ENCODE measurements at places on chromosomes 5 and 9.

DNA sequence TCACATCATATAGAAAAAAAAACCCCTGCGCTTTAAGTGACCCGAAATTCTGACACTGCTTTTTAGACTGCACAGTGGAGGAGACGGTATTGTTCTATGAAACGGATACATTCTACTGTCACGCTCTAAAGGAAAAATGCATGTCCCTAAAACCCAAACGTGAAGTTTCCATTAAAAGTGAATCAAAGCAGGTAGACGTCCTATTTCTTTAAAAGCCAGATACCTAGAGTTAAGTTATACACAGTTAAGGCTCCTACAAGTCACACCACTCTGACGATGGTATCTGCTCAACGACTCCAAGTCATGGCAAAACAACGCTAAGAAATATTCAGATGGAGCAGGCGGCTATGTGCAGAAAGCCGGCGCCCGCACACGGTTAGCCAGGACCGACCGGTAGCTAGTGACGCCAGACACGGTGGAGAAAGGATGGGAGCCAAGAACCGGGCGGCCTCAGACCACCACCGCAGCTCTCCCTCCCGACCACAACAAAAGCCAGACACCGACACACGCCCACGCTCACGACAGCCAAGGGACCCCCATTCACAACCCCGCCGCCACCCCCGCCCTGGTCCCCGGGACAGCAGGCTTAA, 734 bp downstream of the SKP1 start:
- no peak for DNase-seq

GRCh38 chr9:89881431-89881830, 276.6 kb downstream of the GADD45G start:
- DNase-seq = no peak

DNA sequence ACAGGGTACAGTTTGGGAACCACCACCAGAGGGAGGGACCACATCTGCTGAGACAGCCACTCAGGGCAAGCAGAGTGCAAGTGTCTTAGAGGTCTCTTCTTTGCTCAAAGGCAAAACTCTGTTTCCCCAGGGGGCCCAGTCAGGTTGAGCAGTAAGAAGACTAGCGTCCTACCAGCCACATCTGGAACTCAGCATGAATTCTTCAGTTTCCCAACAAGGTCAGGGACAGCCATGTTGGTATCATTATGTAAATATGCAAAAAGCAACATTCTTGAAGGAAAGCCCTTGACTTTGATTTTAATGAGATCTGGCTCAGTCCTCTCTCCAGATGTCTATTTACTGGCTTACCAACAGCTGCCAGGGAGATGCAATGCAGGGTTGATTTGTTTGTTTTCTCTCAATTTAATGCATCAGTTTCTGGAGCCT, 46.7 kb downstream of the TGFBI start:
- DNase-seq = peak; percentile 69

DNA sequence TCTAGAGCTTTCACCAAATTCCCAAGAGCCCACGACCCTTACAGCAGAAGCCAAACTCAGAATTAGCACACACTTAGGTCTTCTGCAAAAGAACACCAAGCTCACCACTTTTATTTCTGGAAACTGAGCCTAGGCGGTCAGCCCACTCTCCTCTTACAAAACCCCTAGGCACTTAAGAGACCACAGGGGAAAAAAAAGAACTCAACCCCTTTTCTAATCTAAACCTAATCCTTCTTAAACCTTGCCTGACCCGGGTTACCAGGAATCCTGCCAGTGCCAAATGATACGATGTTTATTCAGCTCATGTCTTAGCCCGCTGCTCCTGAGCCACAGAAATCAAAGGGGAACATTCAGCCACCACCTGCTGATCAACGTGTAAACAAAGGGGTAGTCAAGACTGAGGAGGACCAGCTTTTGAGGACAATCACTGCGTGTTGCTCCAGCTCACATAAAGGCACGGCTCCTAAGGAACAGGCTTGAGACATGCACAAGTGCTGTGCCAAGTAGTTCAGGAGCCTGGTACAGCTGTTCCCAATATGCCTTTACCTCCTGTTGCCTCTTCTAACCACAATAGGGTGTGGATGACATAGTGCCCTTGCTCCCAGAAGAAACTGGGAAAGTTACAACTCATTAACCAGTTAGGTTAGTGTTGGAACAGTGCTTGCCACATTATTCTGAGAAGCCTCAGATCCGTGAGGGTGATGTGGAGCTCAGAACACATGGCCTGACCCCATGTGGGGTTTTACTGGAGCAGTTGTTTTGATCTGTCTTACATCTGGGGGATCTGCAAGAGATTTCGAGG, 49.3 kb downstream of the ZFAND5 start:
- peak; percentile 66 for DNase-seq

DNA sequence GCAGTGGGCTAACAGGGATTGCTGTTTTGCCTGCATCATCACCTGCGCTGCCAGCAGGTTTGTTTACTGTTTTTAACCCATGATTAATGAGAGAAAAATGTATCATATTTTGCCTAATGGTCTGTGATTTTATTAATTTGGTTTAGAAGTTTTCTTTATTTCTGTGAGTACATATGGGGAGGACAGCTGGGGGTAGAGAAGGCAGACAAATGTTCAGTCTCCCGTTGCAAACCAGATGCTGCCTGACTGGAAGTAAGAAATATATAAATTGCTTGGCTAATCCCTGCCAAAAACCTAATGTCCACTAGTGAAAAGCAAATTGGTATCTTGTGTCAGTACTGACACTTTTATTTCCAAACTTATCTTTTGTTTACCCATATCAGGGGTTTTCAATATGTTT, 1766.1 kb upstream of the C9orf72 start:
- no peak for DNase-seq

GRCh38 chr5:140399979-140400729, 1.5 kb upstream of the ANKHD1 start:
- DNase-seq = no peak

GRCh38 chr9:15640121-15640520, 87.3 kb downstream of the CCDC171 start:
- DNase-seq = no peak

All from GM04504 (cell line).